ENCODE measurements at places on chromosomes 13 and 19.

DNA sequence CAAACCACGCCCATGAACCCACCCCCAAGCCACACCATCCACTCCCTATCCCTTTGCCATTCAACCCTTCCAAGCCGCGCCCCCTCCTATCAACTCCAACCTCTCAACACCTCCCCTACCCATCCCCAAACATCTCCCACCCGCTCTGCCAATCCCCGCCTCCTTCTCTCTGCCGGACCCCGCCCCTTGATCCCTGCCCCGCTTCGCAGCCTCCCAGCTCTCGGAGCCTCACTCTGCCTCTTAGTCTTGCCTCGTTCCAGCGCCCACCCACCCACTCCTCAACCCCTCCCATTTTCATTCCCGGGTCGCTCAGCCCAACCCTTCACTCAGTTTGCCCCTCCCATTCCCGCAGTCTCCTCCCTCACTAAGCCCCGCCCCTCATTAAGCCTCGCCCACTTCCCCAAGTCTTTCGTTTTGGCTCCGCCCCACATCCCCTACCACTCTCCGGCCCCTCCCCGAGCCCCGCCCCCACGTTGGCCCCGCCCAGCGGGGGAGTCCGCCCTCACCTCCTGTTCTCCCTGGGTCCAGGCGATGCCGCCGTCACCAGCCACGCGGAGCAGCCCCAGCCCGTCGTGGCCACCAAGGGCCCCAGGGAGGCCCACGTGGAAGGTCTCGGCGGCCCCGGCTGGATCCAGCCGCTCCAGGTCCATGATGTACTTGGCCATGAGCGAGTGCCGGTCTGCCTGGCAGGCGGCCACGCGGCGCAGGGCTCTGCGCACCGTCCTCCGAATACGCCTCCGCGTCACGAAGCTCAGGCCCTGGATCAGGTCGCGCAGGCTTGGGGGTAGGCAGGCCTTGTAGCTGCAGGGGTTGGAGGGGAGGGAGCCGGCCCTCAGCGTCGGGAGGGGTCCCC, 5.7 kb downstream of the JAK3 start:
- DNase-seq = no peak

DNA sequence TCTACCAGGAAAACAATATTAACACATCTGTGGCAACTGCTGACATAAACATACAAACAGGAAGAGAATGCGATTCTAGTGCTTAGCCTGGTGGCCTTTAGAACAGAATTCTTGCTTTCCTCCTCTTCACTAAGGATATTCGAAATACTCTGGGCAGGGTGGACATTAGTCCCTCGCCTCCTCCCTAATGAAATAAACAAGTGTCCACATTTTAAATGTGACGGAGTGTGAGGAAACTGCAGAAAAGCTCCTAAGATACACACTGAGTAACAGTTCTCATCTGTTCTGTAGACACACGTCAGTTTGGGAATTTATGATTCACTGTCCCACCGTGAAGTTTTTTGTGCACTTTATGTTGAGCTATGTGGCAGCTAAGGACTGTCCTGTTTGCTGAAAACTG, 639 bp downstream of the STARD13 start:
- no peak for DNase-seq

GRCh38 chr13:67221630-67222226, 8.4 kb downstream of the PCDH9 start:
- DNase-seq = no peak

DNA sequence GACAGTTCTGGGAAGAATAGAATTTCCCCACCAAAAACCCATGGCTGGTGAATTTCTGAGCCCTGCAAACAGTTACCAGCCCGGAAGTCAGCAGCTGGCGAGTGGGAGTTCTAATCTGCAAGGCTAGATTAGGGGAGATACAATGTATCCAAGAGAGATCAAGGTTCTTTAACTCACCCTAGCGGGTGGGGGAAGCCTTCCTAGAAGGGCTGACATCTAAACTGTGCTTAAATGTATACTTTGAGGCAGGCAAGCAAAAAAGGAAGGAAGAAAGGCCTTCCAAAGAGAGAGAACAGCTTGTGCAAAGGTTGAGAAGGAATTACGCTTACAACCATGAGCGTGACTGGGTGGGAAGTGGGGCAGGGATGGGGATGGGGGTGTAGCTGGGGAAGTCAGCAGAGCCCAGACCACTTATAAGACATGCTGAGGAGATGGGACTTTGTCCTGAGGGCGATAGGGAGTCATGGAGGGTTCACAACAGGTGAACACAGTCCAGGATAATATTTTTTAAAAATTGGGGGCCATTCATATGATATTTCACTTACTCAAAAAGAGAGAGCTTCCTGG, 20.8 kb upstream of the ZNRF4 start:
- no peak for DNase-seq

- DNase-seq = no peak
These were observed 9.5 kb upstream of the URAD start for GRCh38 chr13:27997904-27998522.

Measured in activated T-helper 1 cell treated with anti-CD3 and anti-CD28 coated beads, Interleukin-2, amount 50 U/mL, for 16 hours (primary cell).